Hepatocyte (in vitro differentiated cells): ENCODE measurements at places on chromosomes 12 and 14.
A peak's percentile ranks its signal among the peaks of the same experiment; 100 is the strongest.

DNA sequence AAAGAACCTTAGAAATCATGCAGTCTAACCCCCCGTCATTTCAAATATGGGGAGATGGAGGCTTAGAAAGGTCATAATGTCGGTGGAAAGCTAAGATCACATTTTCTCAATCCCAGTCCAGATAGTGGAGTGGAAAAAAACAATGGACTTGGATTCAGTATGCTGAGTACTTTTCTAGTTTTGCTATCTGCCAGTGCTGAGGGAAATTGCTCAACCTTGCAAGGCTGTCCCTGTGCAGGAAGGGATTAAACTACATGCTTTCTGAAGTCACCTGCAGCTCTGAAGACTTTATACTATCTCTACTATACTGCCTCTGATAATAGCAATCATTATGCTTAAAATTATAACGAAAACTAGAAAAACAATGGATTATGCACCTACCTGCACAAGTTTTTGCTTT is 272.8 kb downstream of the LRIG3 start:
- no peak for DNase-seq

GRCh38 chr12:104626069-104626837 is 169.5 kb downstream of the CHST11 start:
- DNase-seq = no peak

- DNase-seq = no peak
Measured at GRCh38 chr14:106069804-106070625, 543.6 kb downstream of the TMEM121 start.

- DNase-seq = peak; percentile 62
Measured at GRCh38 chr14:22002860-22003284, 329.3 kb upstream of the OR4E1 start.

DNA sequence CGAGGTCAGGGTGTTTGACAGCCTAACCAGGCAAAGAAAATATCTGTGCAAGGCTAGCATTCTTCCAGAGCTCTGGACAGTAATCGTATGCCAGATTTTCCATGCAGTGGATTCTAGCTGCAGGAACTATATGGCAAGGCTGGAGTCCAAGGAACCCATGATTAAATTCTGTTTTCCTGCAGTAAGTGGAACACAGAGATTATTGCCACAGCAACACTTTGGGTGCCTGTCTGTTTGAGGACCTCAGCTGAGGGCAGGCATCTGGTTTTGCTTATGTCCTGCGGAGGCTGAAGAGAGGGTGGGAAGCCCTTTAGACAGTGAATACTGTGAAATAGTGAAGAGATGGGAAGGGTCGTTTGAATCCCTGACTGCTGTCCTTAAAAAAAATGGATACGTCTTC is 104.4 kb downstream of the DAD1 start:
- DNase-seq = peak; percentile 50

- DNase-seq = peak; percentile 19
Measured at GRCh38 chr14:32202491-32202997, 525 bp downstream of the RNU6-8 start.

- DNase-seq = peak; percentile 61
Measured at GRCh38 chr12:119296535-119296934, 38.0 kb upstream of the CCDC60 start.

GRCh38 chr12:84702001-84702400 is 210.6 kb downstream of the SLC6A15 start:
- DNase-seq = no peak

GRCh38 chr12:22101749-22102243 is 55.8 kb downstream of the CMAS start:
- DNase-seq = no peak

DNA sequence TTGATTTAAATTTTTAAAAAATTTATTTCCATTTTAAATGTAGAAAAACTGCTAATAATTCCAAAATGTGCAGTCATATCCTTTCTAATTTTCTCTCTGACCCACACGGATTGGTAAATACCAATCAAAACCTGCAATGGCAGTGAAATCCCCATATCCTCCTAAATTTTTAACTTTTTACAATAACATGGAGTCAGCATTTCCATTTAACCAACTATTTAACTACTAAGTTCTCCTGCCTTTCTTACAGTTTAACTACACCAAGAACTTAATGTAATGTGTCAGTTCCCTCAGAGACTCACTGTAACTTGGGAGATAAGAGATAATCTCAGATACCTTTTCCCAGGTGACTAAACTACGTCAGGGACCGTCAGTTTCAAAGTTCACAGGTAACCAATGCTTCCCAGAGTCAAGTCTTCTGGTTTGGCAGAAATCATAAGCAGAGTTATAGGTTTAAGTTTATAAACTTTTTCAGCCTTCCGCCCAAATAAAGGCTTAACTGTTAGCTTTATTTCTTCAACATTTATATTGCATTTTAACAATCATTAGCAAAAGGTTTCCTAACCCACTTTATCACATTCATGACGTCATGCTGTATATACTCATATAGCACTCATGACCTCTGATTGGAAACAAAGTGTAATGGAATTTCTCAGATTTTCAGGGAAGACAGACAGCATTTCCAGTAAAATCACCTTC is 7.6 kb downstream of the KRAS start:
- DNase-seq = peak; percentile 56
